ENCODE measurements at places on chromosomes 7 and 10.

DNA sequence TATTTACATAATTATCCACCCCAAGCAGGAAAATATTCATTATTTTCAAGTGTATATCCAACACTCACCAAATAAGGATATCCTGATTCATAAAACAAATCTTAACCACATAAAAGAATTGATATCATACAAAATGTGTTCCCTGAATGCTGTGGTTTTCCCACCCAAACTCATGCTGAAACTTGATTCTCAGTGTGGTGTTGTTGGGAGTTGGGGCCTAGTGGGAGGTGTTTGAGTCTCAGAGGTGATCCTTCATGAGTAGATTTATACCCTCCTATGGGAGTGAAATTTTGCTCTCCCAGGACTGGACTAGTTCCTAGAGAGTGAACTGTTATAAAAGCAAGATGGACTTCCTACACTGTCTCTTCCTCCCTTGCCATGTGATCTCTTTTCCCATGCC, 1028.3 kb downstream of the SORCS1 start:
- H3K36me3 ChIP-seq: no peaks in the 10 kb centered on the region
- H3K27ac ChIP-seq: no peak overlapping the region
- no peak overlapping the region for H3K4me3 ChIP-seq
- no peaks in the 10 kb centered on the region for H3K4me1 ChIP-seq

- H3K4me1 ChIP-seq: peaks cover 5% of the 10 kb centered on the region
- H3K27ac ChIP-seq: no peak overlapping the region
- no peak overlapping the region for H3K4me3 ChIP-seq
- DNase-seq: no peak
- H3K36me3 ChIP-seq: no peaks in the 10 kb centered on the region
Measured at GRCh38 chr10:110437761-110438341, 59.9 kb upstream of the DUSP5 start.

DNA sequence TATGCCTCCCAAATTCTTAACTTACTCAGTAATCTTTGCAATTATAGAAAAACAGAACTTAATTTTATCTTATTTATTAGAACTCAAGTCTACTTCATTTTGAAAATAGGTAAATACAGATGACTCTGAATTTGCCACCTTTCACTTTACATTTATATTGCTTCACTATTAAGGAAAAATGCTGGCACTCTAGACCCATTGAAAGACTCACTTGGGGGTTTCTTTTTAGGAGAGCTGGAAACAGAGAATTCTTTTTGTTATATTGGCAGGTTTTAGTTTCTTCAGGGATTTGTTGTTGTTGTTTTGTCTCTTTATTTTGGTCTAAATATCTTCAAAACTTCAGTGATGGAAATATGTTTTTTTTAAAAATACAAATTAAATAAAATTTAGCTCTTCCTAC, 111.1 kb downstream of the RUNDC3B start:
- no peak overlapping the region for H3K4me3 ChIP-seq
- H3K36me3 ChIP-seq: no peaks in the 10 kb centered on the region
- no peaks in the 10 kb centered on the region for H3K4me1 ChIP-seq
- H3K27ac ChIP-seq: no peak overlapping the region

GRCh38 chr10:110701617-110701971, 57.5 kb downstream of the RBM20 start:
- H3K4me3 ChIP-seq: no peak overlapping the region
- no peak overlapping the region for H3K27ac ChIP-seq
- no peaks in the 10 kb centered on the region for H3K4me1 ChIP-seq
- DNase-seq: no peak

DNA sequence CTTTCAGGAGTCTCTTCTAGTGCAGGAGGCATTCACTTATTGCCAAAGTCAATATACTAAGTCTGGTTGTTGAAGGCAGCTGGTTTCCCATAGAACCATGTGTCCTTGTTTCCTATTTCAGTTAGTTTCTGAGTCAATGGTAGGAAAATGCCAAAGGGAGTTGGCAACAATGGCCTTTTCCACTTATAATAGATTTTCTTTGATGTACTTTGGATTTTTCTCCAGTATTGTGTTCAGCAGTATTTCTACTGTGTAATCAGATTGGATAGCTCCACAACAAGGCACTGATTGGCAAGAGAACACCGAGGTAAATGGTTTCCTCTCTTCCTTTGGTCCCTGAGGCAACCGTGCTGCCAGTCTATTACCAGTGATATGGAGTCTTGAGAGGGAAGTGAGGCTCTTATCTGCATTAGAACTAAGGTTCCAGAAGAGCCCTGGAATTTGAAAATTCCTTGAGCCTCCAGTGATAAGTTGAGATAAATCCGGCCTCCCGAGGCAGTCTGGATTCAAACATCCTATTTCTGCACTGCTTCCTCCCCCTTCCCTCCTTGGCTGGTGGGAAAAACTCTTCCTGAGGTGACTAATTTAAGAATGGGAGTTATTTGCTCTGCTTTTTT, 7.9 kb upstream of the SEPTIN7 start:
- H3K36me3 ChIP-seq: no peaks in the 10 kb centered on the region
- no peaks in the 10 kb centered on the region for H3K4me1 ChIP-seq
- no peaks in the 10 kb centered on the region for H3K27me3 ChIP-seq
- no peak overlapping the region for H3K27ac ChIP-seq
- H3K4me3 ChIP-seq: no peak overlapping the region
- DNase-seq: no peak

DNA sequence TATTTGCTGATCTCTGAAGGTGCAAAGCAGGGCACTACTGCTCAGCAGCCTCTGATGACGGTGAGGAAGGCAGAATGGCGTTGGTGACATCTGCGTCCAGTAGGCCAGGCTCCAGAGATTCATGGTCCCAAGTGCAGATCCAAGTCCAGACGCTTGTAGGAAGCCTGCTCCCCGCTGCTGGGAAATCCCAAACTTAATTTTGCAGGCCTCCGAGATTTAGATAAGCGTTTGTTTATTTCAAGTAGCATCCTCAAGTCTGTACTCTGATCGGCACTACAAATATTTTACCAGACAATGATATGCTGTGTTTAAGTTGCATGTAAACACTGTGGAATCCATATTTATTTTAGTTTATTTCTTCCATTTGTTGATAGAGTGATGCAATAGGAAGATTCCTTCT, 244.9 kb upstream of the KLF6 start:
- H3K36me3 ChIP-seq: no peaks in the 10 kb centered on the region
- H3K27me3 ChIP-seq: no peaks in the 10 kb centered on the region
- DNase-seq: no peak
- no peak overlapping the region for H3K4me3 ChIP-seq
- peaks cover 4% of the 10 kb centered on the region for H3K4me1 ChIP-seq

- H3K27me3 ChIP-seq: no peaks in the 10 kb centered on the region
- H3K4me3 ChIP-seq: no peak overlapping the region
- no peak for DNase-seq
- no peak overlapping the region for H3K27ac ChIP-seq
Measured at GRCh38 chr10:69239816-69240434, 19.8 kb downstream of the HKDC1 start.

DNA sequence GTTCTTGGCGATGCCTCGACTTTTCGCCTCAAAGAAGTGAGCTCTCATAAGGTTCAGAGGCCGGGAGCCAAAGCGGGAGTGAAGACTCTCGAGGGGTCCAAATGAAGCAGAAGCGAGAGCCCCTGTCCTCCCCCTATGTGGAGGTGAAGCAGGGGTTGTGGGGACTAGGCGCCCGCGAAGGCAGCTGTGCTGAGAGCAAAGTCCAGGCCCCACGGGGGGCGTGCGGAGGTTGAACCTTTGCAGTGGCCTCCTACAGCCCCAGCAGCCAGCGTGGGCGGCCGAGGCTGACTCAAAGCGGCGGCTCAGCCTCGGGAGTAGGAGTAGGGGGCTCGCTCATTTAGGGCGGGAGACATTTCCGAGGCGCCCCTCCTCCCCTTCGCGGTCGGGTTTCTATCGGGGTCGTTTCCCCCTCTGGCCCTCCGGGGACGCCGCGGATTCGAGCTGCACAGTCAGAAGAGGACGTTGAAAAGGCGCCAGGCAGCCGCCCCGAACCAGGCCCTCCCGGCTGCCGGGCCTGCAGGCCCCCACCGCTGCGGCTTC, 553 bp upstream of the ADD3 start:
- H3K27me3 ChIP-seq: no peaks in the 10 kb centered on the region
- H3K4me1 ChIP-seq: peaks cover 24% of the 10 kb centered on the region
- no peaks in the 10 kb centered on the region for H3K36me3 ChIP-seq
- peak overlapping the region; percentile 51 for H3K4me3 ChIP-seq
- H3K27ac ChIP-seq: peak overlapping the region; percentile 33

DNA sequence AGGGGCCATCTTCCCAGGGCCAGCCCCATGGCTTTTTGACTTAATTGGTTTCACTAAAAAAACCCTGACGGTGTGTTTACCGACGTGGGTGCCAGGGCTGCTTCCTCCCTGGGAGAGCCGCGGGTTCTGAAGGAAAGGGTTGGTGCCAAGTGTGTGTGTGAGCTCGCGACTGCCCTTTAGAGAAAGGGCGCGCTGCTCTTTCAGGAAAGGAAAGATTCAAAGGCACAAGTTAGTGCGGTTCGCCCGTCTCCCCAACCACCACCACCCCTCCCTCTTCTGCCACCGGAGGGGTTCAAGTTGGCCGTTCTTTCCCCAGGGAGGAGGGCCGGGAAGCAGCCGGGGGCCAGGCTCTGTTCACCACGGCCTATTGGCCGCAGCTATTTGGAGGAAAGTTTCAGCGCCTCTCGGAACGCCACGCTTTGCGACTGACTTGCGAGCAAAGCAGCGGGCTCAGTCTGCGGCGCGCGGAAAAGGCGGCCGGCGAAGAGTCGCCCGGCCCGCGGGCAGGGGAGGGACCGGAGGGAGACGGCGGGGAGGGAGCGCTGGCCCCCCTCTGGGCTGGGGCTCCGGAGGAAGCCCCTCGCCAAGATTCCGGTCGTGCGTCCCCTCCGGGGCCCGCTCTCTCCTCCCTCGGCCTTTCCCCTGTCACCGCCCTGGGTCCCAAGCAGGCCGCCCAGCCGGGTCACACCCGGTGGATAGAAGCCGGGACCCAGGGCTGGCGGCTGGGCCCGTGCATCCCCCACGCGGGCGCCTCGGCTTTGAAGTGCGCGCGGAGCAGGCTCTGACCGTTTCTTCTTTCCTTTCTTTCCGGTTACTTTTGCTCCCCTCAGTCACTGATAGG, 165.9 kb upstream of the PPP1R3A start:
- peaks cover 8% of the 10 kb centered on the region for H3K4me1 ChIP-seq
- DNase-seq: no peak
- H3K4me3 ChIP-seq: peak overlapping the region; percentile 45
- peaks cover 30% of the 10 kb centered on the region for H3K27me3 ChIP-seq
- no peak overlapping the region for H3K27ac ChIP-seq

GRCh38 chr10:7560519-7560918, 106.2 kb downstream of the ITIH5 start:
- DNase-seq: no peak
- H3K4me3 ChIP-seq: no peak overlapping the region
- H3K36me3 ChIP-seq: no peaks in the 10 kb centered on the region
- H3K27me3 ChIP-seq: no peaks in the 10 kb centered on the region
- H3K27ac ChIP-seq: no peak overlapping the region

DNA sequence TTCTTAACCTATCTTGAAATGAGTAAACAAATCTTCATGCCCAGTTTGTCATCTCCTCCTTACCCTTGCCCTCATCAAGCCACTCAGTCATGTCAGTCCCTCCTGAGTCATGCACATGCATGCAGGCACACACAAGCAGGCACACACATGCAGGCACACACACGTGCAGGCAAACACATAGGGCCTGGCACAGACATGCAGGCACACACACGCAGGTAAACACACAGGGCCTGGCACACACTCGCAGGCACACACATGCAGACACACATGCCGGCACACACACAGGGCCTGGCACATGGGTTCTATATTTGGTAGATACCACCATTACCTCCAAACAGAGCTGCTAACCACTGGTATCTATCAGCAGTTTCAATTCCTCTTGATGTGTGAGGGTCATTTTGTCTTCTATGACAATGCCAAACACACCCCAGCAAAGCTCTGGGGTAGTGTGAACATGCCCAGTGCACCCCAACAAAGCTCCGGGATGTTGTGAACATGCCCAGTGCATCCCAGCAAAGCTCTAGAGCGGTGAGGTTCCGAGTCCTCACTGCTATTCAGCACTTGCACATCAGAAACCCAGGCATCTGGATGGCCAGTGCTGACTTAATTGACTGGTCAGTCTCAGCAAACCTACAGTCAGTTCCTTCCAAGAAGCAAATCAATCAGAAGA, 563.8 kb downstream of the PTPRN2 start:
- H3K4me3 ChIP-seq: no peak overlapping the region
- no peak overlapping the region for H3K27ac ChIP-seq
- DNase-seq: no peak
- H3K36me3 ChIP-seq: no peaks in the 10 kb centered on the region
- H3K27me3 ChIP-seq: no peaks in the 10 kb centered on the region

- no peak for DNase-seq
- H3K27ac ChIP-seq: no peak overlapping the region
- no peaks in the 10 kb centered on the region for H3K4me1 ChIP-seq
Measured at GRCh38 chr7:46707973-46708372, 786.9 kb upstream of the IGFBP3 start.

GRCh38 chr7:120402801-120403200, 129.8 kb downstream of the KCND2 start:
- H3K27ac ChIP-seq: no peak overlapping the region
- H3K36me3 ChIP-seq: no peaks in the 10 kb centered on the region
- no peaks in the 10 kb centered on the region for H3K27me3 ChIP-seq
- no peak overlapping the region for H3K4me3 ChIP-seq

GRCh38 chr7:47511699-47512370, 70.1 kb downstream of the TNS3 start:
- no peak for DNase-seq
- no peaks in the 10 kb centered on the region for H3K27me3 ChIP-seq
- no peaks in the 10 kb centered on the region for H3K36me3 ChIP-seq
- H3K27ac ChIP-seq: no peak overlapping the region
- H3K4me1 ChIP-seq: no peaks in the 10 kb centered on the region
- no peak overlapping the region for H3K4me3 ChIP-seq

DNA sequence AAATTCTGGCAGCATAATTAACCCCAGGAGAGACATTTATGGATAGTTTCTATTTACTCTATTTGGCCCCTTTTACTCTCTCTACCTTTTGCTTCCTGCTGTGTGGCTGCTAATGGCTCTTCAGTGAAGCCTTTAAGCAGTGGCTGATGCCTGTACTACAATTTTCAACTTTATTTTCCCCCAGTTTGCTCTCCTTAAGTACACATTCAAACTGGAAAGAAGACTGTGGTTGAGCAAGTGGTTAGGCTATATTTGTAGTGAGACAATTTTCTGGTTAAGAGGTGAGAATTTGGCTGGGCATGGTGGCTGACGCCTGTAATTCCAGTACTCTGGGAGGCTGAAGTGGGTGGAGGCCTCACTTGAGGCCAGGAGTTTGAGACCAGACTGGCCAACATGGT, 8.5 kb upstream of the RSBN1L start:
- no peaks in the 10 kb centered on the region for H3K36me3 ChIP-seq
- H3K27me3 ChIP-seq: no peaks in the 10 kb centered on the region
- H3K4me1 ChIP-seq: peaks cover 16% of the 10 kb centered on the region
- DNase-seq: no peak
- H3K27ac ChIP-seq: no peak overlapping the region
- H3K4me3 ChIP-seq: no peak overlapping the region

- H3K27me3 ChIP-seq: no peaks in the 10 kb centered on the region
- H3K4me1 ChIP-seq: no peaks in the 10 kb centered on the region
- DNase-seq: no peak
- no peak overlapping the region for H3K27ac ChIP-seq
- H3K36me3 ChIP-seq: no peaks in the 10 kb centered on the region
- H3K4me3 ChIP-seq: no peak overlapping the region
Measured at GRCh38 chr7:445020-445419, 74.6 kb downstream of the PDGFA start.

- peak within 1 kb of the TSS; percentile 89 for H3K27ac ChIP-seq
- no peaks in the 10 kb centered on the region for H3K36me3 ChIP-seq
- H3K4me1 ChIP-seq: peaks cover 16% of the 10 kb centered on the region
- peak within 1 kb of the TSS; percentile 86 for H3K4me3 ChIP-seq
- peak; percentile 83 for DNase-seq
Measured at GRCh38 chr10:5977471-5978229, at the start of gene IL15RA. Gene IL15RA, minus strand, starts transcription at chr10:5977543. Its CDS starts 51 bp downstream, at chr10:5977492.

GRCh38 chr10:44832595-44833390, 78.3 kb upstream of the TMEM72 start:
- H3K27me3 ChIP-seq: no peaks in the 10 kb centered on the region
- no peaks in the 10 kb centered on the region for H3K4me1 ChIP-seq
- H3K36me3 ChIP-seq: no peaks in the 10 kb centered on the region
- no peak overlapping the region for H3K4me3 ChIP-seq
- no peak for DNase-seq
- no peak overlapping the region for H3K27ac ChIP-seq

Data from CD8-positive, alpha-beta memory T cell (primary cell).